Non-pigmented ciliary epithelial cell (primary cell): ENCODE measurements at places on chromosomes 1 and 21.

DNA sequence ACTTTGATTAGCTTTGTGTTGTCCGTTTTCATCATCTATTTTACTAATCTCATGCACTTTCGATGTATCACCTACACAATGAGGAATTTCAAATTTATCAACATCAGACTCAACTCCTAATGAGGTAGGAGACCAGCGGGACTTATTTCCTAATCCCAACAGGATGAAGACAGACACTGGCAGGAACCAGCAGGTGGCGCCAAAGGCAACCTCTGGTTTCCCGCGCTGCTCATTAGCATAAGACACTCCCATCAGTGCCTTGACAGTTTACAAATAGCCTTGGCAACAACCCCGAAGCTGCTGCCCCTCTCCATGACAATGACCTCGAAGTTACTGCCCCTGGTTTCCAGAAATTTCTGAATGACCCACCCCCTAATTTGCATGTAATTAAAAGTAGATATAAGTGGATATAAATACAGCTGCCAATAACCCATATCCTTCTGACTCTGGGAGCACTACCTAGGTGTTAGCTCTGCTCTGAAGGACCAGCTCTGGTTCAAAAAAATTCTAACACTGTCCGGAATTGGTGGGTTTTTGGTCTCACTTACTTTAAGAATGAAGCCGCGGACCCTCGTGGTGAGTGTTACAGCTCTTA lies 974.8 kb downstream of the ADGRL2 start:
- no peak for DNase-seq

DNA sequence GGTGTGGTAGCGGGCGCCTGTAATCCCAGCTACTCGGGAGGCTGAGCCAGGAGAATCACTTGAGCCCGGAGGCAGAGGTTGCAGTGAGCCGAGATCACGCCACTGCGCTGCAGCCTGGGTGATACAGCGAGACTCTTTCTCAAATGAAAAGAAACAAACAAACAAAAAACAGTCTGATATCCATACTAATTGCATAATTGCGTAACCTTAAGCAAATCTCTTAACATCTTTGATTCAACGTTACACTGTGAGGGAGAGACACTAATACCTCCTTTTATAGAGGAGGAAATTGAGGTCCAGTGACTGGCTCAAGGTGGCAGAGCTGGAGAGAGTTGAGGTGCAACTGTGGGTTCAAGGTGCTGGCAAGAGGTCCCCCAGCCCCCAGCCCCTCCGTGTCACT lies 12.6 kb upstream of the COX20 start:
- DNase-seq: no peak

DNA sequence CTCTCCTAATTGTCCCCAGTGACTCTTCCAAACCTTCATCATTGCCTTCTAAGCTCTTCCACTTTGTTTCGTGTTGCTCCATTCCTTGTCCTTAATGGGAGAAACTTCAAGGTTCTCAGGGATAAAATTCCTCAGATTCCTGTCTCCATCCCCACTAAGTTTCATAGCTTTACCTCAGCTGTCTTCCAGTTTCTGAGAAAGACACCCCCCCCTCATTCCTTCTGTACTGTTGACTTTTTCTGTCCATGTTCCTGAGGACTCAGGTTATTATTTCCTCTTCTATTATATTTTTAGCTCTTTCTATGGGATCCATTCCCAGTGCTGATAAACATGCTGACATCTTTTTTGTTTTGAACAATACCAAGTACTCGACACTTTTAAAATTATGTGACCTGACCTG lies 215.3 kb upstream of the PTGFR start:
- no peak for DNase-seq

GRCh38 chr1:119535381-119535780 lies 28.4 kb downstream of the HSD3B1 start:
- no peak for DNase-seq

- DNase-seq: no peak
These were observed 278.8 kb downstream of the KIF26B start for GRCh38 chr1:245433561-245433960.

DNA sequence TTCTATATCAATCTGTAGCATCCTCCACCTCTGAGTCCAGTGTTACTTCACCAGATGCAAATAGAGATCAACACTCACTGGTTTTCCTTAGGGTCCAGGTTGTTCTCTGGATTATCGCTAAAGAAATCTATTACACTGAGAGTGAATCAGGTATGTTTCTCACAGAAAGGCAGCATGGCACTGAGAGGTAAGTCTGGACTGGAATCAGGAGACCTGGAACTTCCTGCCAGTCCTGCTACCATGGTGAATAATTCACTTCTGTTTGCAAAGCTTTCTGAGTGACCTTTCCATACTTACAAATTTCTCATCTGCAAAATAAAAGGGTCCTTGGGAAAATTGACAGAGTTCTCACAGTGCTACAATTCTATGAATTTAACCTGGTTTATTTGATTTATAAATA lies 1583.3 kb downstream of the MRPL39 start:
- DNase-seq: no peak

- DNase-seq: no peak
These were observed 317.0 kb downstream of the USP25 start for GRCh38 chr21:16046656-16047330.

DNA sequence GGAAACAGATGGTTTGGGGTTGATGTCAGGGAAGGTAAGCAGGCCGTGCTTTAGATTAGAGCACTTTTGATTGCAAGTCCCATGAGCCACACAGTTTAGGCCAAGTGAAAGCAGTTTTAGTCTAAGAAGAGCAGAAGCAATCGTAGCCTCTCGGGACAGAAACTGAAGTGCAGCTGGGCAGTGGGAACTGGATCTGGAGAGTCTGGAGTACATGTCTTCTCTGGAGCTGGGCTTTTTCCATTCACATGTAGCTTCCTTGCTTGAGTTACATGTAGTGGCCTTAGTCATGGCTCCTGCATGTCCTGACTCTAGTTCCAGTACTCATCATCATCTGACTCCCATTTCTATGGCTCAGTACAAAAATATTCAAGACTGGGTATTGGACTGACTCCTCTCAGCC lies 16.7 kb downstream of the CAMTA1 start:
- no peak for DNase-seq

GRCh38 chr1:37156646-37157045 lies 122.3 kb upstream of the GRIK3 start:
- DNase-seq: no peak

- DNase-seq: peak; percentile 82
These were observed 633.3 kb downstream of the PTPRC start for GRCh38 chr1:199272139-199272544.
